Amygdala (tissue), 56 donors: ENCODE measurements at places on chromosomes 6 and 20.

DNA sequence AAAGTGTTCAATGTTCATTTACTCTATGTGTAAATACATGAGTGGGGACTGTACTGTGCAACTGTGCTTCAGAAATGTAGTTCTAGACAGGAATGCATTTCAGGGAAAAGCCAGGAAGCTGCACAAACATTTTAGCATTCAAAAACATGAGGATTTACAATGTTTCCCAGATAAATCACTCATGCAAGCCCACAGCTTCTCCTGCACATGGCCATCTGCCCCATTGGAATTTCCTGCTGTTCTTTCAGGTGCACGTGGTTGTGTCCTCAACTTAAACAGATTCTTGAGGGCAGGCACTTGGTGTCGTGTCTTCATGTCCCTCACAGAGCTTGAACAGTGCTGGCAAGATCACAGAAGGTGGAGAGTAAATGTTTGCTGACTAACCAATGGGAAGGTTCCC is 101.5 kb downstream of the UNC5CL start:
- no peak for DNase-seq

GRCh38 chr6:131807644-131808459 is at the start of gene ENPP1:
TSS of gene ENPP1 (plus strand) at chr6:131808020. CDS start at chr6:131808036, 16 bp downstream.
- peak; percentile 72 for DNase-seq

DNA sequence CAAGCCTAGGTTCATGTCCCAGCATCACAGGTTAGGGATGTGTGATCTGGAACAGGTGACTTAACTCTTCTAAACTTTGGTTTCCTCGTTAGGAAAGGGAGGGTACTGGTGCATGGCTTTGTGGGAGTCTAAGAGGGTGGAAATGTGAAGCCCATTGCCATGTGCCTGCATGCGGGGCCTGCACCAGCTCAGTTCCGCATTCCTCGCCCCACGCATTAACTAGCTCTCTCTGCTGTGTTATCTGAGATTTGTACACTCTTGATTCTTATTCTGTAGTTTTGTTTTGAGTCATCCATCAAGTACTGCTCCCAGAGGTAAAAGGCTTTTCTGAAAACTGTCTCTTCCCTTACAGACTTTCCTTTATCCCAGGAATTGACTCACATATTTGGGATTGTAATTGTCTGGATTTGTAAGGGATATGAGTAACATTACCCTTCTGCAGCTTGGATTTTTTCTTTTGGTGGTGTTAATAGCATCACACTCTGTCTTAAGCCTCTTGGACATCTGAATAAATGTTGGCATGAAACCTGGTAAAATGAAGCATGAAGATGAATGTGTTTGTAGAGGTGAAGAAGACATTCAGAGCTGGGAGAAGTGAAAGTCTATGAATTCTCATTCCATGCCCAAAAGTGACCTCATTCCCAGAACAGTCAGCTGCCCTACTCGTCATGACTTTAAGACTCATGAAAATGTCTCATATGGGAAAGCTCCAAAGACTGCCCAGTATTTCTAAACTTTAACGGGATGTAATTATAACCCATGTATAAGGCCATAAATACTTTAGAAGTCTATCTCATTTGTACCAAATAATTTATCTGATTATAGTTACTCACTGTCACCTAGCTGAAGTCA is 357.3 kb downstream of the FOXA2 start:
- no peak for DNase-seq

DNA sequence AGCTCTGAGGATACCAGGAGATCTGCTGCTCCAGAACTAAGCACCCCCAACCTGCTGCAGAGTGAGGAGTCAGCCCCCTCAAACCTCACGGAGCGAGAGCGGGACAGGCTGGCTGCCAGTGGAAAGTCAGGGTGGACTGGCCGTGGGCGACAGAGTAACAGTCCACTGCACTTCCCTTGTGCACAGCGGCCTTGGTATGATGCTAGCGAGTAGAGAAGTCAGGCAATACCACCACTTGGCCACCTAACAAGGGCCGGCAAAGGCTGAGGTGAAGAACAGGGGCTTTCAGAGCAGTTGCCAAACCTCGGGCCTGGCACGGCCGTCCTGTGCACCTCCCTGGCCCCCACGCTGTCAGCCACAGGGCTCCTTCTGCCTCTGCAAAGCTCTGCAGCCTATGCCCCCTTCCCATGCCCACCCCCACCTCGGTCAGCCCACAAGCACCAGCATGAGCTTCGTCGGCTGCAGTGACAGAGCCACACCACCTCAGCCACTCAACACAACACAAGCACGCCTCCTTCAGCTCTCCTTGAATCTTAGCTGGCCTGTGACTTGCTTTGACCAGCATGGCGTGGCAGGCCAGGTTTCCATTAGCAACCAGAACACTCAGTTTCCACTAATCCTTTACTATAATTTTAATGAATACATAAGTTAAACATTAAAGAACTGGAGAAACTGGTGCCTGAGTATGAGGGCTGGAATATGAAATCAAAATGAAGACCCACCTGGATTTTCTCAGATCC is 127.6 kb upstream of the SNX9 start:
- DNase-seq = no peak

DNA sequence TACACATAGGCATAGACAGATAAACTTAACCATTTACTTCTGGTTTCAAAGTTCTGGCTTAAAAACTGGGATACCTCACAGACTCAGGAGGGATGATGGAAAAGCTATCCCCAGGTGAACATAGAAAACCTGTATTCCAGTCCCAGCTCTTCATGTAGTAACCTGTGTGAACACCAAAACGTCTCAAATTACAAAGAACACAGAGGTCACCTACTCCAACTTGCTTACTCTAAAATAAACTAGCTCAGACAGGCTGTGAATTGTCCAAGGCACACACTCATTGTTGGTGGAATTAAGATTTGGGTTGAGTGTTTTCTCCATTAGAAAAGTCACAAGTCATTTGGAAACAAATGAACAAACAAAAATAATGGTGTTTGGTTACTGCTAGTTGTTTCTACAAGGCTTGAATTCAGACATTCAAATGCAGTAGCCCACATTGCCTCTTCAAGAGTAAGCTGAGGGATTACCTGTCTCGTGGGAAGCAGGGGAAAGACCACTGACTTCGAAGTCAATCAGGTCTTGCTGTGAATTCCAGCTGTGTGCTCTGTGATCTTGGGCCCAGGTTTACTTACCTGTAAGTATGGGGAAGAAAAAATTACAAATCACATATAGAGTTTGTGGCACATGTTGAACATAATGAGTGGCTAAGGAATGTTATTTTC is 48.2 kb upstream of the LRRC1 start:
- no peak for DNase-seq

- DNase-seq = no peak
Measured at GRCh38 chr6:170112583-170112860, 178.4 kb downstream of the DLL1 start.

GRCh38 chr20:2149507-2149906 is 47.9 kb downstream of the STK35 start:
- no peak for DNase-seq

DNA sequence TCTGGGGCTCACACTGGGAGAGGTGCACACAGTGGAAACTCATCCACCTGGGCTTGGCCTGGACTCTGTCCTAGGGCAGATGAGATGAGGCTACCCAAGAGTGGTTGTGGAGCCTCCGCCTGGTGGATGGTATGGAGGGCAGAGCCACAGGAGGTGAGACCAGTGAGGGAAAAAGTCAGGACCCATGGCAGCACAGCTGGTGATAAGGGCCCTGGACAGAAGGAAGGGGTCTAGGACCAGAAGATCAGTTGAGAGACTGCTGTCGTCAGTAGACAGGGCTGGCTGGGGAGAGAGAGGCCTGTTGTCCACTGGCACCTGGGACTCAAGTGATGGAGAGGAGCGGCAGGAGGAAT is 29.8 kb downstream of the PLCG1 start:
- no peak for DNase-seq

DNA sequence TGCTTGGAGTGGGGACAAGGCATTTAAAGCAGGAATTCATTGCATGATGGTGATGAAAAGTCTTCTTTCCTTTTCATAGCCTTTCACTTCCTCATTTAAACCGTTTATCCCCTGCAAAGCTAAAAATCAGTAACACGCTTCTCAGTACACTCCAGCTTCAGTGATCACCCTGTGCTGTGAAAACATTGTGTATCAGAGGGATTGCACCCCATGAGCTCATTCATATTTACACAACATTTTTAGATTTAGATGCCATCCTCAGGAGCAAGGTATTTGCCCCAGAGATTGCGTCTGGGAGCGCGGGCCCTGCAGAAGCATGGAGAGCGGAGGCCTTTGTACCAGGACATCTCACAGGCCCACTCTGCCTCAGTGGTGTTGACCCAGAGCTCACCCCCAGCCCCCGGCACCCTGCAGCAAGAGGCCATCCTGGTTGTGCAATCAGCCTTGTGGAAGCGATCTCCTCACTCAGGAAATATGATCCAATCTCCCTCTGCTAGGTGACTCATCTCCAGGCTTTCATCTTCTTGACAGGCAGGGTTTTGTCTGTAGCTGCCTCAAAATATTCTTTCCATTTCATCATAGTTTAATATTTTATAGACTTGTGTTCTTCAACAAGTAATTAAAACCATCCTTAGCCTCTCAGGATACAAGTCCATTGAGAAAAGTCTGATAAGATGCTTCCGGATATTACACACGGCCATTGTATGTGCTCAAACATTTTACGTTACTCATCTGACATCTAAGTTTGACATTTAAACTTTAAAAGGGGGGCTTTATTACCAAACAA is 38.9 kb upstream of the THBS2 start:
- no peak for DNase-seq

- no peak for DNase-seq
Measured at GRCh38 chr20:44584162-44584561, 1.8 kb downstream of the PKIG start.

DNA sequence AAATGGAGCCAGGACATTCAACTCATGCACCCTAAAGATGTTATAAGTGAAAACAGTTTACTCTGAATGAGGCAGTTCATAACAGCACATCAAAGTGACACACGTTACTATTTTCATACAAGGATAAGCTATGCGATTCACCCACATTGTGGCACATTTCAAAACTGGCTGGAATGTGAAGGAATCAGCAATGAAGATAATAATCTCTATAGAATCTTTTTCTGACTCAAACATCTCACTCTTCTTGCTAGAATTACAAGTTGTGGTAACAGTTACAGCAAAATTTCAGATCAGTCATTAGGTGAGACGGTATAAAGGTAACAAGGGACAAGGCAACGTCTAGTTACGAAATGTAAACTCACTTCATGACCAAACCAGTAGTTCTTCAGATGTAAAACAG is 17.5 kb downstream of the TMEM244 start:
- no peak for DNase-seq

DNA sequence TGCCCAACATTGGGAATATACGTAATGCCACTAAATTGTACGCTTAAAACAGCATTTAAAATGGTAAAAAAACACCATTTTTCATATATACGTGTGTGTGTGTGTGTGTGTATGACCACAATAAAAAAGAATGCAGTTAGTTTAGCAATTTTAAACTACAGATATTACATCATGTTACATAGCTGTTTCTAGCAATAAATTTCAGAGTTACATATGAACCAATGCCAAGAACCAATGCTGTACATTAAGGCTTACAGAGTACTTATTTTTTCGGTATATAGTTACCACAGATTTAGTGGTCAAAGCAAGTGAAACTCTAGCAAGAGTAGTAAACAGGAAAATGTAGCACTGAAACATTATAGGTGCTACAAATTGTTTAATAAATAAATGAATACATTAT is 119.3 kb downstream of the PDE10A start:
- DNase-seq = no peak

DNA sequence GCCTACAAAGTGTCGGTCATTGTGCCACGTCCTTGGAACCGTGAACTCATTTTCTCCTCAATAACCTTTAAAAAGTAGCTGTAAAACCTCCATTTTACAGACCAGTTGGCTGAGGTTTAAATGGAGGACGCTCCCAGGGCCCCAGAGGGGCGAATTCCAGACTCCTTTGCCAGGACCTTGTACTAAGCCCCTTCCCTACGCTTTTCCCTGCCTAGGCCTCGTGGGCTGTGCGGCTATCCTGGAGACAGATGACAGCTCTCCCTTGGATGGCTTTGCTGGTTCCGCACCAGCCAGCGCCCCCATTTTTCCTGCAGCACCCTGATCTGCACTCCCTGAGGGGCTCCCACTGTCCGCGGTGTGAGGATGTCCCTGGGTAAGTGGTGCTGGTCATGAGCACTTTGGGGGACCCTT is 12.1 kb upstream of the SNHG17 start:
- no peak for DNase-seq

DNA sequence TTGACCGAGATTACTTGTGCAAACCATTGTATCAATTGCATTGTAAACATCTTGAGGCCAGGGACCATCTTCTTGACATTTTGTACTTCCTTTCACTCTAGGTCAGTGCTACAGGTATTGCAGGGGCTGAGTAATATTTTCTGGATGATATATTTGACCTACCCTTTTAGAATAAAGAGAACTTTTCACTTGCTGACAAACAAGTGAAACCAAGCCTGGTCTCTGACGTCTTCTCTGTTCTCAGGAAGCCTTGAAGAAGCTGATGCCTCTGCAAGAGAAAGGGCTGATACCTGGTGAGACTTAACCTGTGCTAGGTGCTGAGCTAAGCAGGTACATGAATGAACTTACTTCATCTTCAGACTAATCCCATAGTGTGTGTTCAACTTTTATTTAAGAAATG is 60.5 kb upstream of the GGTLC1 start:
- DNase-seq = no peak

DNA sequence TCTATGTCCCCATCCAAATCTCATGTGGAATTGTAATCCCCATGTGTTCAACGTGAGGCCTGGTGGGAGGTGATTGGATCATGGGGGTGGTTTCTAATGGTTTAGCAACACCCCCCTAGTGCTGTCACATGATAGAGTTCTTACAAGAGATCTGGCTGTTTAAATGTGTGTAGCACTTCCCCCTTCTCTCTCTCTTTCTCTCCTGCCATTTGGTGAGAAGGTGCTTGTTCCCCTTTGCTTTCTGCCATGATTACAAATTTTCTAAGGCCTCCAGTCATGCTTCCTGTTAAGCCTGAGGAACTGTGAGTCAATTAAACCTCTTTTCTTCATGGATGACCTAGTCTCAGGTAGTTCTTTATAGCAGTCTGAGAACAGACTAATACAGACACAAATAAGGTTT is 165.4 kb downstream of the OGFRL1 start:
- no peak for DNase-seq

- DNase-seq = no peak
Measured at GRCh38 chr6:126367849-126368248, 27.9 kb downstream of the CENPW start.

- DNase-seq = no peak
Measured at GRCh38 chr6:13660273-13660672, 45.1 kb downstream of the NOL7 start.

- no peak for DNase-seq
Measured at GRCh38 chr6:91812596-91813274, 1225.9 kb upstream of the MAP3K7 start.

DNA sequence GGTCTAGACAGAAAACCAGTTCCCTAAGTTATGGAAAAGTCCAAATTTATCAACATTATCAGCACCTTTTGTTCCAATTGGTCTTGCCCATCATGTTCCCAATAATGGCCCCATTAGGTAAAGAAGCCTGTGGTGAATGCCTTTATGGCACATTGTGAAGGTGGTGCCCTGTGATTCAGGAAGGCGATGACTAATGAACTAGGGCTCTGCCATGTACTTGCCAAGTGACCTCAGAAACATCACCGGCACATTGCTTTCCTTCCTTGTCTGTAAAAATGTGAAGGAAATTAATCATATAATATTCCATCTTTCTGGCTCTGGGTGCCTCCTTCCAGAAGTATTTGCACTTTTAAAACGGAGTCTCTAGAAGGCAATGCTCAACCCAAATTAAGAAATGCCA is 132.3 kb downstream of the UNC5CL start:
- DNase-seq = no peak
